Activated naive CD8-positive, alpha-beta T cell treated with anti-CD3 and anti-CD28 coated beads, Interleukin-2, amount 10 ng/mL, durations not matched to agents 7 days and 5 days (primary cell): ENCODE measurements at places on chromosomes 16 and 17. TPM values are rescaled to one million over a fixed set of nuclear protein-coding genes. Genes with fewer than 3 reads are reported as not detected.

Gene SRP68
- 83.0 TPM for total RNA-seq

Gene TBC1D3B
- 9.9 TPM for total RNA-seq

Gene SLFN13
- 77.5 TPM for total RNA-seq

DNA sequence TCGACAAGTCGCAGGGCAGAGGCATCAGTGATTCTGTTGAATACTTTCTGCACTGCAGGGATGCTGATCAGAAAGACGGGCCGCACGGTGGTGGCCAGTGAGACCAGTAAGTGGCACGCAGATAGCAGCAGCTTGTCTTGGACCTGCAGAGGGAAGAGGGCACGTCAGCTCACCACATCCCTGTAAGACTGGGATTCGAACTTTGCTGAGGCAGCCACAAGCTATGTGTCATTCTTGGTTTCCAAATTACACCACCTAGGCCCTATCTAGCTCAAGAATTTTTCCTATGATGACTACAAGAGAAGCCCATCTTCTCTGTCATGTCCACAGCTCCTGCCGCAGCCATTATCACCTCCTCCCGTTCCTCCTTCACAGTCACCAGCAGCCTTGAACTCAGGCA lies 49.4 kb upstream of the GSG1L start:
- peak overlapping the region; percentile 11 for H3K27ac ChIP-seq
- H3K27me3 ChIP-seq = no peaks in the 10 kb centered on the region
- H3K36me3 ChIP-seq = peaks cover 37% of the 10 kb centered on the region
- no peak for DNase-seq

DNA sequence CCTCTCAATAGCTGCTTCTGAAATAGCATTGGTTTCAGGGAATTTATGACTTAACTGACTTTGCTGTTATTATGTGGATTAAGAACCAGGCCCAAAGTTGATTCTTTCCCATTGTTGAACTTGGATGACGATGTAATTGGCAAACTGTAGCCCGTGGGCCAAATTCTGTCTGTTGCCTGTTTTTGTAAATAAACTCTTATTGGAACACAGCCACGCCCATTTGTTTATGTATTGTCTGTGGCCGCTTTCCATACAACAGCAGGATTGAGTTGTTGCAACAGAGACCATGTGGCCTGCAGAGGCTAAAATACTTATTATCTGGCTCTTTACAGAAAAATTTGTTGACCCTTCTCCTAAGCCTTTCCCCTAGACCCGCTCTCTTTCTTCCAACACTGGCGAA lies 31.6 kb downstream of the NTN1 start:
- no peaks in the 10 kb centered on the region for H3K36me3 ChIP-seq
- no peaks in the 10 kb centered on the region for H3K4me1 ChIP-seq
- H3K27me3 ChIP-seq = no peaks in the 10 kb centered on the region
- no peak overlapping the region for H3K27ac ChIP-seq
- H3K4me3 ChIP-seq = no peak overlapping the region
